ENCODE measurements at places on chromosomes 4 and X.

GRCh38 chr4:129059028-129059427, 34.3 kb downstream of the SCLT1 start:
- DNase-seq = no peak

DNA sequence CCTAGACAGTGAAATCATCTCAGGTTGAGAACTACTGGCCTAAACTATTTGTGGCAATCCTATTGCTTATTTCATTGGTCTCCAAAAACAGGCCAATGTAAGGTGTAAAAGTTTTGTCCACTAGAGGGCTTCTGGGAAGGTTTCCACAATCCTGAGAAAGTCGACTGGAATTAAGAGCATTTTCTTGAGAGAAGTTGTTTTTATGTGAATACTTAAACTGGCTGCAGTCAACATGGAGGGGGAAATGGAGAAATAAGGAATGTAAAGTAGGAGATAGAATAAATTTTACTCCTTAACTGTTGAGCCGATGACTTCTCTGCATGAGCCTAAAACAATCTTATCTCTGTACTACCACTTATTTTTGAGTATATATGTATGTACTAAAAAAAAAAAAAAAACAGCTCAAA, 11.0 kb upstream of the EIF4E start:
- DNase-seq = peak; percentile 10

DNA sequence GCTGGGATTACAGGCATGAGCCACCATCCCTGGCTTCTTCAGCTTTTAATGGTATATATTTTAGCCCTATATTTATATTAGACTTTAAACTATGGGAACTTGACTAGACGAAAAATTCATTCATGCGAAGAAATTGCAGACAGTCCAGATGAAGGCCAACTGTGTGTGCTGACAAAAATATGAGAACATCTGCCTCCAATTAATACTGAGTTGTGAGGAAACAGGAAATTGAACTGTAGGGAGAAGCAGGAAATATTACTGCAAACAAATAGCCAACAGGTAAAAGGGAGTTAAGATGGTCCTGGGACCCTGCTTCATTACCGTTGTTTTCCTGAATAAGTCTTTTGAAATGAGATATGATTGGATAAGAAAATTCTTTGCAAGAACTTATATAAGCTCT, 26.3 kb downstream of the MGARP start:
- no peak for DNase-seq

- no peak for DNase-seq
Observed at GRCh38 chrX:13380211-13380610, 60.4 kb upstream of the ATXN3L start.

DNA sequence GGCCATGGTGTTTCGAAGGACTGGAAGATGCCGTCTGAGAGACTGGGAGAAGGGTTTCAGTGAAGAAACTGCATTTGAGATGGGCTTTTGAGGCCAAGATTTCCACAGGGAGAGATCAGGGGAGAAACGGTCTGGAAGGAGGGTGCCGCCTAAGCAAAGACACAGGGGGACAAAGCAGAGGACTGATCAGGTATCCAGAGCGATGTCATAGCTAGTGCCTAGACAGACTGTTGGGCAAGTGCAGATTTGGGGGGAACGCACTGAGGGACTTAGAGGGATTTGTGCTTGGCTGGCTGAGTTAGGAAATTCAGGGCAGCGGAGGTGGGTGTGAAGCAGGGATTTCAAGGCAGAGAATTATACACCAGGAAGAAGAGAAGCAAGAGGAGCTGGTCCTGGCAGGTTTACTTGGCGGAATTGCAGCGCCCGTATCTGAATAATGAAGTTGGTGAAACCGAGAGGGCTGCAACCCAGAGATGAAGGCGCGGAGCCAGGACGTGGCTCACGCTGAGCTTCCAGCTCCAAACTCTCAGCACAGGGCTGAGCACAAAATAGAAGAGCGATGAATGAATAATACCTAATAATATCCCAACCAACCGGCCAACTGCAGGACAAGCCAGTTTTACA, 106.9 kb downstream of the MAML3 start:
- DNase-seq = no peak

DNA sequence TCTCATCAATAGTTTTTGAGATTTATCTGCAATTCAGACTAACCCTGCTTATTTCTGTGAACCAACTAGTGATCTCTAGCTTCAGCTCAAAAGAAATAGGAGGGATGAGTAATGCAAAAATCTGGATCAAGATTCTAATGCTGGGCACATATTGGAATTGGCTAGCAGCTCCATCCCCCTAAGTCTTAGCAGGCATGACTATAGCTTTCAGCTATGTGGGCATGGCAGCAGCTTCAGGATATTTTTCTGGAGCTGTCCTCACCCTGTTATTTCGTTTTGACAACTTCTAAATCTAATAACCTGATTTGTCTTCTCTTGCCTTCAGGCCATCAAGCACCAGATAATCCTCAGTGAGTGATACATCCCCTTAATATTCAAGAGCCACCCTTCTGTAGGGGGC, 50.8 kb upstream of the GNPDA2 start:
- no peak for DNase-seq

- DNase-seq = no peak
Observed at GRCh38 chr4:138312536-138312911, 70.4 kb upstream of the SLC7A11 start.

GRCh38 chrX:103158317-103158621, 56.6 kb upstream of the BEX4 start:
- DNase-seq = no peak

GRCh38 chr4:36351082-36351666, 69.8 kb downstream of the DTHD1 start:
- peak; percentile 74 for DNase-seq

DNA sequence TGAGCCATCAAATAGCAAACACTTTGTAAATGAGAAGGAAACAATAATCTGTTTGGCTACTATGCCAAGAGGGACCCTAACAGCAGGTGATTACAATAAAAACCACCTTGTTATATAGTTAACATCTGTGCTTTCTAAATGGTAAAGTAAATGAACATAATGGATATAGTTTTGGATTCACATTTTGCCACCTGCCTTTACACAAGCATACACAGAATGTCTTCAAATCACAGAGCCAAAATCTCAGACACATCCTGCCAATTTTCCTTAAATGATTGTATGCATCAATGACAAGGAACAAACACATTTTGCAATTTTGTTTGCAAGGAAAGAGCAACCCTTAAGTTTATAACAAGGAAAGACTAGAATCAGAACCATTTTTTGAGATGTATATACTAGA, 334.2 kb downstream of the FSTL5 start:
- no peak for DNase-seq

DNA sequence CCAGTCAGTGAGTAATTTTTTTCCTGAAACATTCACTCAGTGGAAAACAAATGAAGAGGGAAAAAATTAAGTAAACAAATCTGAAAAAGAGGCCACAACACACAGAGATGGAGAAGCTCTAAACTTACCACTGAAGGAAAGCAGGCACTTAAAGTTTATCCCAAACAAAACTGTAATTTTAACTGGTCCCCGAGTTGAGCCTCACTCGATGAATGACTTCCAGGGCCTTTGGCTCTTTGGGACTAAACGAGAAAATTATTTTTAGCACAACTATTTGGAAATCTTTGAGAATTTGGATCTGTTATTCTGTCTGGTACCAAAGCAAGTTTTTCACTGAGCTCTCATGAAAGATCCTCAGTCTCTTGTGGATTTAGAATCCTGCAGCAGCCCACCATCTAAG, at the start of gene C1QTNF7:
TSS of gene C1QTNF7 (plus strand) at position 333 of the 400 bp plus-strand sequence. CDS start 7,711 bp downstream, outside the sequence.
- DNase-seq = no peak

DNA sequence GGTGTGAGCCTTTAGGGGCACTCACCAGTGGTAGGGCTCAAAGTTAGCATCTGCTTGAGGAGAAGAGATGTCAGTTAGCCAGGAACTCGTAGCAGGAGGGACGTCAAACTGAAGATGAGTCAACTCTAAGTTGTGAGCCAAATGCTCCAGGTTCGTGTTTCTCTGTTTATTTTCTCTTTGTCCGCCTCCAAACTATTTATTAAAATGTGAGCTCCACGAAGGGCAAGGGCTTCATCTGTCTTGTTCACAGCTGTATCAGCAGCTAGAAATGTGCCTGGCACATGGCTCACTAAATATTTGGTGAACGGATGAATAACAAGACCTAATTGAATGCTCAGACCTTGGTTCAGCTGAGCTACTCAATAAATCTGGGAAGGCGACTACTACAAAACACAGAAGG, 248.9 kb downstream of the BCOR start:
- no peak for DNase-seq

GRCh38 chrX:40474205-40474626, 106.6 kb upstream of the ATP6AP2 start:
- no peak for DNase-seq

DNA sequence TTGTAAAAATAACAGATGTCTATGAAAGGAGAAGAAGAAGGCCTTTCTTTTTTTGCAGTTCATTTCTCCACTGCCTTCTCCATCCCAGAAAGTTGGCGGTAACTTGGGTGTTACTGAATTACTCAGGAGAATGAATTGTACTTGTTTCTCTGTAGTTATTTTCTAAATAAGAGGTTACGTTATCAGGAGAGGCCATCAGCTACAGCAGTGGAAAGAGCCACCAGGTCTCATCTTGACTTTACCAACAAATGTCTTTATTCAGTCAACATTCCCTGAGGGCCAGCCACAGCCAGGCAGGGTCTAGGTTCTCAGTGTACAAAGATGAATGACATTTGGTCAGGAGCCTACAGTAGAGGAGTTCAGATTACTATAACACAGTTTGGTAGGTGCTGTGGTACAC, 8.1 kb downstream of the HADH start:
- no peak for DNase-seq

DNA sequence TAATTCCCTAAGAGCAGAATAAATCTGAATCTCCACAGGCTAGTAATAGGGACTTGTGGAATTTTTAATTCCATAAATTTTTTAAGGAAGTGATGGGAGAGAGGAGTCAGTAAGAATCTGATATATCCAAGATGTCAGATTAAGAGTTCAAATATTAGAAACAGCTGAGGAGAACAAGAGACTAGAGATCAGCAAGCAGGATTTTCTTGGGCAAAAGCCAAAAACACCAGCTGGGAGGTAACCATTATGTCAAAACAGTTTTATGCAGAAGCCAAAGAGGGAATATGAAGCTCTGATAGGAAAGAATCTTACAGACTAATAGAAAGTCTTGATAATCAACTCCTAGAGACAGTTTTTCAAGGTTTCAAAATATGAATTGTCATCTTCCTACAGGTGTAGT, 72.2 kb upstream of the RBPJ start:
- no peak for DNase-seq

- DNase-seq = no peak
Observed at GRCh38 chr4:4847011-4847410, 12.5 kb upstream of the MSX1 start.

- DNase-seq = no peak
Observed at GRCh38 chr4:148946271-148946670, 504.1 kb upstream of the NR3C2 start.

DNA sequence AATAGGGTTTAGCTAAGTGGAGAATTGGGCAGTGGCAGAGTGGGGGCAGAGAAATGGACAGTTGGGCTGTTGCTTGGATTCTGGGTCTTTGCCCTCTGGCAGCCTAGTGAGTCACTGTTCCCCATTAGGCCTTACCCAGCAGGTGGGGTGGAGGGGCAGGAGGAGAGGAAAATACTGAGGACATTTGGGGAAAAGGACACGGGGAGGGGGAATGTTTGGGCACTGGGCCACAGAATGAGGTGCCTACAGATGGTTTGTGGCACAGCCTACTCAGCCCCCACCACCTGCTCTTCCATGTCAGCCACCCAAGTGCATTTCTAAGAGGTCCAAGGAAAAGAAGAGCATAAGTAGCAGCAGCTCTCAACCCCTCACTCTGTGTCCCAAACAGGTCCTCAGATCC, 13.0 kb downstream of the SLC16A2 start:
- DNase-seq = no peak

DNA sequence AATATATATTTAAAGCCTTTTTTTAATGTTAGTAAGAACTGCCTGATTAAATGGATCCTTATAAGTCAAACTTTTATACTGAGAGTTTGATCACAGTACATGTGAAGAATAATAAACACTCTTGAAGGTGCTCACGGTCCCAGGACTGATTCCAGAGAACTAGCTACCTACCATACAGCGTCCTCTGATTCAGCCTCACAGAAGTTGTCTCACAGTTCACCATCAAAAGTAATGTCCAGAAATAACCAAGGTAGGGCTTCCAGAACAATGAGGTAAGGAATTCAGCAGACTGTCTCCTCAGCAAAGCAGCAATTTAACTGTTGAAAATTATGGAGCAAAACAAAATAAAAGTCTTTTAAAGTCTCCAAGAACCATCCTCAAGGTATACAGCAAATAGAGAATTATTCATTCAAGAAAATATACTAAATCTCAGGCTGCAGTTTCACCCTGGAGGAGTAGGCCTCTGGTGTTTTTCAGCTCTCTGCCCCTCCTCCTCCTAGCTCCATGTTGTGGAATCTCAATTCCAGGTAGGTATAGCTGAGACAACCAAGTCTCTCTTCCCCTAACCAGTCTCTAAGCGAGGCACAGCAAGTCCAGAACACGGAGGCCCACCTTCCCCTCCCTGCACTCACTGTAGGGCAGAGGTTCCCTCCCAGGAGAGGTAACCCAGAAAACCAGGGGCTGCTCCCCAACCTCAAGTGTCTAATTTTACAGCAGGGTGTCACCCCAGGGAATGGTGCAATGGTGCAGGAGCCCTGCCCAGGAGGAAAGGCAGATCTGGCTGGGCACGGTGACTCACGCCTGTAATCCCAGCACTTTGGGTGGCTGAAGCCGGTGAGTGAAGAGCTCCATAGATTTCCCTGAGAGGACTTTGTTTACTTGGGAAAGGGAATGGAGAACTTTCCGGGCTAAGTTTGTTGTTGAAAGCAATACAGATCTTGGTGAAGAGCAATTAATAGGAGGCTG, 28.6 kb downstream of the FAM241A start:
- DNase-seq = no peak

DNA sequence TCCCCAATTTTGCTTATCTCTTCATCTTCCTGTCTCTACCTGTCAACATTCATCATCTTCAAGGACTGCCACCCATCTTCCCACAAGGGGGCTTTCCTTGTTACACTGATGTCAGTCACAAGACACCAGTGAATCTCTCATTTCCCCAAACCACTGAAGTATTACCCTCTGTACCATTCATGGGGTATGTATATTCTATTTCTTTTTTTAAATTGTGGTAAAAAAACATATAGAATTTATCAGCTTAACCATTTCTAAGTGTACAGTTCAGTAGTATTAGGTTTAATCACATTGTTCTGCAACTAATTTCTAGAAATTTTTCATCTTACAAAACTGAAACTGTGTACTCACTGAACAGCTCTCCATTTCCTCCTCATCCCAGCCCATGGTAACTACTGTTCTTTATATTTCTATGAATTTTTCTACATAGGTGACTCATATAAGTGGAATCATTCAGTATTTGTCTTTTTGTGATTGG, 98.6 kb downstream of the LARP7 start:
- DNase-seq = no peak

DNA sequence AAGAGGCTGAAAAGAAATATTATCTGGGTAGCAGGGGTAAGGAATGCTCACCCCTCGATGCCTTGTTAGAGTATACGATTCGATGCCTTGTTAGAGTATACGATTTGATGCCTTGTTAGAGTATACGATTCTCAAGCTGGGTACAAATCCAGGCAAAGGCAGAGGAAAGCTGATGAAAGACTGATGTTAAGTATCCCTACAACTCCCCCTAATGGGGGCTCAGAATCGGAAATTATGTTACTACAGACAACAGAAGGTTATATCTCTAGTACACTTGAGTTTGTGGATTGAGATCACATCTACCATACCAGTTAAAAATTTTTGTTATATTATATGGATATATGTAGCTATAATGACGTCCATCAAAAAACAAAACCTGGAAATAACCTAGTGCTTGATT, 4.8 kb downstream of the LRRC66 start:
- no peak for DNase-seq

GRCh38 chr4:8078109-8078494, 80.5 kb downstream of the ABLIM2 start:
- DNase-seq = no peak

Measured in CD4-positive, alpha-beta T cell treated with Interleukin-6 at 100 ng/mL for 8 hours (primary cell).